Stimulated activated naive CD4-positive, alpha-beta T cell treated with Interleukin-2 at 50 U/mL for 16 hours (primary cell): ENCODE measurements at places on chromosomes 12 and 14.

GRCh38 chr14:106790189-106791036 is 1264.0 kb downstream of the TMEM121 start:
- peak; percentile 66 for DNase-seq

DNA sequence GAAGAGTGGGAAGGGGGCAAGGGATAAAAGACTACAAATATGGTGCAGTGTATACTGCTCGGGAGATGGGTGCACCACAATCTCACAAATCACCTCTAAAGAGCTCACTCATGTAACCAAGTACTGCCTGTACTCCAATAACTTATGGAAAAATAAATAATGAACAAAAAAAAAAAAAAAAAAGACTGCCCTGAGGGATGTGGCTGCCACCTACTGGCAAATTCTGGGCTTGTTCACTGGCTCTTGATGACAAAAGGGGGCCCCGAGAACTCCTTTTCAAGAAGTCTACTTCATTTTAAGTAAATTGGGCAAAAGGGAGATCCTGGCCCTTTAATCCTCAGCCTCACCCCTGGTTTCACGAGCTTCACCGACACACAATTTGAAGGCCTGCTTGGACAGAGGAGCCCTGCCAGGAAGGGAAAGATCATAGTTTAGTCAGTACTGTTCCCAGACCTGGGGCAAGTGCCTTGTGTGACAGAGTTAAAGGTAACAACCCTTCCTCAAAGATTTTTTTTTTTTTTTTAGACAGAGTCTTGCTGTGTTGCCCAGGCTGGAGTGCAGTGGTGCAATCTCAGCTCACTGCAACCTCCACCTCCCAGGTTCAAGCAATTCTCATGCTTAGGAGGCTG is 26.1 kb upstream of the STAC3 start:
- DNase-seq: no peak

DNA sequence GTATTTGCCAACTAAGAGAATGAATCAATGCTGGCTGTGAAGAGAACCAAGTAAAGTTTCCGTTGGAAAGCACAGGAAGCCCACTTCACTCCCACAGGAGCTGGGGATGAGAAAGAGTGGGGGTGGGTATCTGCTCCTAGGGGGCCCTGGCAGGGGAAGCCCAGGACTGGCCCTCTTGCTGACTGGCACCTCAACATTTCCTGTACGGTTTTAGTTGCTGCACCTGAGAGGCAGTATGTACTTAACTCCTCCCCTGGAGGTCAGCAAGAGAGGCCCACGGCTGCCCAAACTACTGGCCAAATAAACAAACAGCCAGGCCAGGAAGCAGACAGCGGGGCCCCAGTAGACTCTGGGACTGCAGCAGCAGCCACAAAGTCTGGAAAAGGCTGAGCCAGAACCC is 33.8 kb upstream of the VWF start:
- no peak for DNase-seq

DNA sequence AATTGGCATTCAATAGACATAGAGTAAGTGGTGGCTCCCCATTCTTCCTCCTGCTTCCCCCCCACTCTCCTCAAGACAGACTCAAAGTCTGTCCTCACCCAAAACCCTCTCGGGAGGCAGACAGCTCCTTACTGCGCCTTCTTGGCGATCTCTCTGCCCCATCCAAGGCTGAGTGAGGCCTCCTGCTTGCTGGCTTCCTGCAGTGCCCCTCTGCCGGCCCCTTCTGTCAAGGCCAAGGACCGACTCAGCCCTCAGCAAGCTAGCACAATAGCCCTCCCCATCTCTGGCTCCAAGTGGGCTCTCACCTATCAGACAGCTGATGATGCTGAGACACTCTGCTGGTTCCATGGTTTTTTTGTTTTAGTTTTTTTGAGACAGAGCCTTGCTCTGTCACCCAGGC is 62.5 kb upstream of the DLK1 start:
- no peak for DNase-seq

DNA sequence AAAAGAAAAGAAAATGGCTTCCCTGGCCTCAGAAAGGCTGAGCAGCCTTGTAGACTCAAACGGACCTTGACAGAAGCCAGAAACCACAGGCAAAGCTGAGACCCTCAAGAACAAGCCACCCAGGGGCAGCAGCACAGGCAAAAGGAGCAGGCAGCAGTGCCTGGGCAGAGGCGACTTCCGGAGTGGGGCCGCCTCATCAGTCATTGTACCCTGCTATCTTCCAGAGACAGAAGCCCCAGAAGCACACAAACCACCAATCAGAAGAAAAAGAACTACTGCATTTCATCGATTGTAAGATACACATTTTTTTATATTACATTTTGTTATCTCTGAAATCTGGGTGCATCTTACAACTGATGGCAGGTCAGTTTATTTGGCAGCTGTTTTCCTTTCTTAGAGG is 58.2 kb upstream of the ZFP36L1 start:
- no peak for DNase-seq

DNA sequence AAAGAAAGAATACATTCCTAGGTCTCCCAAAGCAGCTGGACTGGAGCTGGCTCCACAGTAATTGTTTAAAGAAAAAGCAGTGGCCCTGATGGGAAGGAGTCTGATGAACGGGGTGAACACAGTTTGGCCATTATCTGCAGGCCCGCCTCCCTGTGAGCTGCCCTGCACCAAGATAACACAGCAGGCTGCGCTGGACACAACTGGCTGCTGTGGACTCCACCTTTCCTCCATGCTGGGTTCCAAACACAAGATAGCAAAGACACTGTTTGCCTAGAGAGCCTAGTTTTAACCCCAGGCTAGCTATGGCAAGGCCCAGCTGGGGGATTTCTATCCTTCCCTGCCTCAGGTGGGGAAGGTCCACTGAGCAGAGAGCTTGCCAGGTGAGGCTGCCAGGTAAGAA is 34.6 kb downstream of the ZFP36L1 start:
- no peak for DNase-seq

DNA sequence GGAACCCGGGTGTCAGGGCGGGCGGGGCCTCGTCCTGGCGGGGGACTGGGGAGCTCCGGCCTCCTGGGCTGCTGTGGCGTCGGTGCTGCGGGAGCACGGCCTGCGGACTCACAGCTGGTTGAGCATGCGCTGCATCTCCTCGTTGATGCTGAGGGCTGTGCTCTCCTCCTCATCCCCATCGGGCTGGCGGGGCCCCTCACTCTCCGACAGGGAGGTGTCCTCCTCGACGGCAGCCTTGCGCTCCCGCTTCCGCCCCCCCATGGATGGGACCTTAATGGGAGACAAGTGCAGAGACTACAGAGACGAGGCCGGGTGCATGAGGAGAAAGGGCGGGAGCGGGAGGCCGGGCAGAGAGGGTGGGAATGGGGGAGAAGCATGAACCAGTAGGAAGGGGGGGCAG is 7.3 kb downstream of the IFFO1 start:
- DNase-seq: no peak

DNA sequence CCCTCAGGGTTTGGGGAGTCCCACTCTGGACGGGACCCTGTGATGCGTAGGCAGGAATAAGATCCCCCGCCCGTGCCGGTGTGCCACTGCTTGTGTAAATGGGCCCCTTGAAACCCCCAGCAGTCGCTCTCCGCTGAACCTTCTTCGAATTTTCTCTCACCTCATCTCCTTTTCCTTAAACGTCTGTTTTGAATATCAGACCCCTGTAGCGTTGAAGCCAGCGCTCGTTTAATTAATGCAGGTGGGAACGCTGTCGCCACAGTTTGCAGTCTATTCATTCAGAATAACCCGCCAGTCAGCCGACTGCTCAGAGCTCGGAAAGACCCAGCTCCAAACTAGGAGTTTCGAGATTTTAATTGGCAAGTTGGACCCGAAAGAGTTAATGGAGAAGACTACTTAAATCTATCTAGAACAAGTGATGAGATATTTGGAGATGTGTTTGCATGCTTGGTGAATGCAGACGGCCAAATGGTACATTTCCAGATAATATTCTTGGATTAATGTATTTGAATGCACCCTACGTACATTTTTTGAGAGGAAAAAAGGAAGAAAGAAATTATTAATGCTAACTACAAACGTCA is 739 bp upstream of the PPP2R5E start:
- DNase-seq: no peak

DNA sequence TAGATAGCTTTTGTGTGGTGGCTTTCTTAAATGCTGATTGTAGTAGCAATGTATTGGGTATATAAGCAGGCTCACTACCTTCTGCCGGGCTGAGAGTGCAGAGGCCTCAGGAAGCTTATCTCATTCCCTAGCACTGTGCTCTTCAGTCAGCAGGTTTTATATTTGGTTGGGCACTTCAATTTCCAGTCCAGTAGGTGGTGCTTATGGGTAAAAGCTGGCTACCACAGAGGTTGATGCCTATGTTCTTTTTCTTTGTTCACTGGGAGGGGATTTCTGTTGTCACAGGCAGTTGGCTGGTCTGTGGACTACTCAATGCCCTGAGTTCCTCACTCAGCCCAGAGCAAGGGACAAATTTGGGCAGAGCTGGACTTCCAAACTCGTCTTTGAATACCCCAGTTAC is 43.0 kb upstream of the GLIPR1 start:
- DNase-seq: peak; percentile 12

GRCh38 chr12:93375906-93376305 is 1.8 kb upstream of the NUDT4 start:
- no peak for DNase-seq
